ENCODE measurements at places on chromosomes 4 and X. TPM values are rescaled to one million over a fixed set of nuclear protein-coding genes. Genes with fewer than 3 reads are reported as not detected.

The MAGEC3 gene
- total RNA-seq, result not detected

The HSD17B11 gene
- 54.1 TPM for total RNA-seq

The CCDC110 gene
- 4.1 TPM for total RNA-seq

The AWAT2 gene
- total RNA-seq, result not detected
